Activated T-helper 1 cell treated with anti-CD3 and anti-CD28 coated beads, Interleukin-12 subunit alpha, Interleukin-12 subunit beta, Interleukin-2, Interleukin-4 antibody, amounts not matched to agents 30 ng/mL and 10 ng/mL and 1 ng/mL, durations not matched to agents 14 hours and 24 hours and 36 hours (primary cell): ENCODE measurements at places on chromosomes 12 and 14. TPM values are rescaled to one million over a fixed set of nuclear protein-coding genes. Genes with fewer than 3 reads are reported as not detected.

DNA sequence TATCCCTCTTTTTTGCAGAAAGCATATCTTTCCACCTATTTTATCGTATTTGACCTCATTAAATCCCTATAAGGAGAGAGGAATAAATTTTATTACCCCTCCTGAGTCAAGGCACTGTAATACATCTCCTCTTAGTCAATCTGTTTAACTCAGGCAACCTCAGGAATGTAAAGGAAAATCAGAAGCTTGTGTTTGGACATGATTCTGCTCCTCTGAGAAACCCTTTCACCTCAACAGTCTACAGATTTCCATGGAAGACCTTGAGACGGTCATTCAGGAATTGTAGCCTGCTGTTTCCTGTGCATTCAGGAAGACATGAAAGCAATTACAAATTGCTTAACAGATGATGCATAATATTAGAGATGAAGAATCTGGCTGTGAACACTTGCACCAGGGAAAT, 360.8 kb downstream of the PAWR start:
- H3K4me3 ChIP-seq, result no peak overlapping the region
- no peaks in the 10 kb centered on the region for H3K27me3 ChIP-seq
- no peak overlapping the region for H3K27ac ChIP-seq
- H3K4me1 ChIP-seq, result no peaks in the 10 kb centered on the region

DNA sequence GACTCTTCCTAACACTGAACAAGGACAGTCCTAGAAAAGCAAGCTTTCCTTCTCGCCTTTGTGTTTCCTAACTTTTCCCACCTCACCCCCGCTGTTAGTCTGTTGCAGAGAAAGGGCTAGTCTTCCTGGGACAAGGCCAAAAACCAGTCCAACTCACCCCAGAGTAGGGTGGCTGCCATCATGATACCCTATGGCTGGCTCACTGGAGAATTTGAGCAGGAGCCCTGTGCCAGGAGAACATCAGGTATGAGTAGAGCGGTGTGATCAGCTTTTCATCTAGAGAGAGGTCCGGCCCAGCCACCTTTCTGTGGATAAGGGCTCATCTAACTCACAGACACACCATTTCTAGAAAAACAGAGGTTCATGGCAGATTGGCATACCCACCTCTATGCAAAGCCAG, 16.7 kb upstream of the ZFP36L1 start:
- H3K36me3 ChIP-seq, result peaks cover 4% of the 10 kb centered on the region
- peaks cover 30% of the 10 kb centered on the region for H3K4me1 ChIP-seq
- DNase-seq, result no peak
- no peak overlapping the region for H3K27ac ChIP-seq

GRCh38 chr12:66739940-66740651, 61.2 kb upstream of the GRIP1 start:
- H3K27me3 ChIP-seq, result peaks cover 2% of the 10 kb centered on the region
- no peak for DNase-seq
- no peak overlapping the region for H3K4me3 ChIP-seq
- H3K36me3 ChIP-seq, result no peaks in the 10 kb centered on the region
- no peak overlapping the region for H3K27ac ChIP-seq

The LRTM2 gene
- total RNA-seq, result not detected in 2 replicates
